Activated T-helper 1 cell treated with anti-CD3 and anti-CD28 coated beads, Interleukin-2, amount 50 U/mL, for 16 hours (primary cell): ENCODE measurements at places on chromosomes 16 and 17.
A peak's percentile ranks its signal among the peaks of the same experiment; 100 is the strongest.

- no peak for DNase-seq
These were observed 9.5 kb upstream of the PCTP start for GRCh38 chr17:55741356-55741700.

DNA sequence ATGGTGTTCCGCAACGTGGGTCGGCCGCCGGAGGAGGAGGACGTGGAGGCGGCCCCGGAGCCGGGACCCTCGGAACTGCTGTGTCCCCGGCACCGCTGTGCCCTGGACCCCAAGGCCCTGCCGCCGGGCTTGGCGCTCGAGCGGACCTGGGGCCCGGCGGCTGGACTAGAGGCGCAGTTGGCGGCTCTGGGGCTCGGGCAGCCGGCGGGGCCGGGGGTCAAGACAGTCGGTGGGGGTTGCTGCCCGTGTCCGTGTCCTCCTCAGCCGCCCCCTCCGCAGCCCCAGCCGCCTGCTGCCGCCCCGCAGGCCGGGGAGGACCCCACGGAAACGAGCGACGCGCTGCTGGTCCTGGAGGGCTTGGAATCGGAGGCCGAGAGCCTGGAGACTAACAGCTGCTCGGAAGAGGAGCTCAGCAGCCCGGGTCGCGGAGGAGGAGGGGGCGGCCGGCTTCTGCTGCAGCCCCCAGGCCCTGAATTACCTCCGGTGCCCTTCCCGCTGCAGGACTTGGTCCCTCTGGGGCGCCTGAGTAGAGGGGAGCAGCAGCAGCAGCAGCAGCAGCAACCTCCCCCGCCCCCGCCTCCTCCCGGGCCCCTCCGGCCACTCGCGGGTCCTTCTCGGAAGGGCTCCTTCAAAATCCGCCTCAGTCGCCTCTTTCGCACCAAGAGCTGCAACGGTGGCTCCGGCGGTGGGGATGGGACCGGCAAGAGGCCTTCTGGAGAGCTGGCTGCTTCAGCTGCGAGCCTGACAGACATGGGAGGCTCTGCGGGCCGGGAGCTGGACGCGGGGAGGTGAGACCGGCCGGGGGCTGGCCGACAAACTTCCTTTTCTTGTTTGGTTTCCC lies 821 bp downstream of the SOCS7 start:
- DNase-seq, result no peak

DNA sequence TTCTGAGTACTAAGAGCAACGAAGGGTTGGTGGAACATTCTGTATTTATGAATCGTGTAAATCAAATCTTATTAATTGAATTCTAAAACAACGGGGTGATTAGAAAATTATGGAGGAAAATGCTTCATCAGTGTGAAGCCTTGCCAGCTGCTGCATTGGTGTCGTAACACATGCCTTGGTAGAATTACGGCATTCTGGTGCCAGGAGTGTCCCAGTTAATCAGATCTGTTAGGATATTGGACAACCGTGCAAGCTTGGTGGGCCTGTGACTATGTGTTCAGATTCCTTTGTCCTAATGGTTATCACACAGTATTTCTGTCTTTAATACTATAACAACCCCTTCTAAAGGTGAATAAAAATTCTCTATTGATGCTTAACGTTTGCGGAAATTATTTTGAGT lies 44.2 kb upstream of the TANC2 start:
- DNase-seq, result no peak

DNA sequence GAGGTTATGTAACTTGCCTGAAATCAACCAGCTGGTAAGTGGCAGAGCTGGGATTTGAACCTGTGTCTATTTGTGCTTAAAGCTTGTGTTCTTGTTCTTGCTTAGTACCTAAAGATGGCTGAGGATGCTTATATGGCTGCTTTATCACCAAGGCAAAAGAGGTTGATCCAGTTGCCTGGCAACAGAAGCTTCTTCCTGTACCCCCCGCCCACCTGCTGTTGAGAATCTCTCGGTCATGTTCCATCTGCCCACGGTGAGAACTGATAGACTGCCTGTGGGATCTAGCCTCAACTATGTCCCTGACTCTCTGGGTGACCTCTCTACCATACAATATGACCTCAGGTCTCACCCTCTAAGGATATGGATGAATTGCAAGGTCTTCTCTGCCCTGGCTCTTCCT lies 60.7 kb downstream of the ABCC6 start:
- no peak for DNase-seq

- DNase-seq, result no peak
These were observed 2.4 kb downstream of the SLC25A35 start for GRCh38 chr17:8292639-8293395.

DNA sequence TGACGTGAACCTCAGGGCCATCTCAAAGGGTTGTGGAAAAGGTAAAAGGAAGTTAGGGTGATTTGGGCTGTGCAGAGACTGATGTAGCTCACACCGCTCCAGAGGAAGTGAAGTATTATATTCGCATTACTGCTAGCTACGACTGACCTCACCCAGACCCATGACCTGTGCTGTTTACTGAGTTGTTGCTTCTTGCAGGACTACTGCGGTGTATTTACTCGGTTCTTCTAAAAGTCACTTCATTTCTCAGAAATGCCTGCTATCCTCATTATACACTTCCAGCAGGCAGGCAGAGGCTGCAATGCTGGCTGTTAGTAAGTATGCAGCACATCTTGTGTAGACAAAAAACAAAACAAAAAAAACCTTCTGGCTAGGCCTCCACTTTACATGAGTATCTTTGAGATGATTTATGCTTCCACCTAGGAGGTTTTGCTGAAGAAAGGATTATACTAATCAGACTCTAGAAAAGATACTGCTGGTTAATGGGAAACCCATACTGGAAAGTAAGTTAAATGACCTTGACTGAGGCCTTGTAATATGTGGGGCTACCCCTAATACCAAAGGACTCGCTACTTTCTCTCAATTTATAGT lies 76.0 kb downstream of the CREBBP start:
- no peak for DNase-seq

GRCh38 chr16:35733278-35733965 lies 2274.0 kb downstream of the TP53TG3F start:
- DNase-seq, result no peak

DNA sequence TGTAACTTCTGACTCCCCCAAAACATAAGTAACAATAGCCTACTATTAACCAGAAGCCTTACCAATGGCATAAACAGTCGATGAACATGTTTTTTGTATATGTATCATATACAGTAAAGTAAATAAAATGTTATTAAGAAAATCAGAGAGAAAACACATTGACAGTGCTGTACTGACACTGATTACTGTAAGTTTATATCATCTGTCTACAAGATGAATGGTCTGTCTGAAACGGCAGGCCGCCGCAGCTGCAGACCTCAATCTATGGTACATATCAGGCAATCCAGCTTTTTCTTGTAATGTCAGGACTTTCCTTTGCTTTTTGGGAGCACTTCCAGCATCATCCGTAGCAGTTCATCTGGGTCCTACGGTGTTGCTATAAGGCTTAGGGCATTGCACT lies 44.2 kb upstream of the RPH3AL start:
- DNase-seq, result no peak

DNA sequence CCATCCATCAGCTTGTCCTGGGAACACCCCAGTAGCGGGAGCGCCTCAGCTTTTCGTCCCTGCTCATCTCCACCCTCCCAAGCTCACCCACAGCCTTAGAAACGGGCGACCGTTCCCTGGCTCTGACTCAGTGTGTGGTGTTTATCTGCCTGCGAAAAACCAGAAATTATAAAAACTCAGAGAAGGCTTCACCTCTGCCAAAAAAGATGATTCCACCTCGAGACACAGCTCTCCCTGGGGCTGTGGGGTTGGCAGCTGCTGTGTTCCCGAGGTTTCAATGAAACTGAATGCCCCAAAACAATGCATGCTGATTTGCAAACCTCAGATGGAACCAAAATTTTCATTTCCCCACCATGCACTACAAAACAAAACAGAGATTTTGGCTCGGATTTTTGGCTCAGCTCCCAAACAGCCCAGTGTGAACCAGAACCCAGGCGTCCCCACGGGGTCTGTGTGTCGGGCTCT lies 62.4 kb upstream of the MED9 start:
- DNase-seq, result no peak

GRCh38 chr16:61823326-61823725 lies 212.9 kb downstream of the CDH8 start:
- no peak for DNase-seq

DNA sequence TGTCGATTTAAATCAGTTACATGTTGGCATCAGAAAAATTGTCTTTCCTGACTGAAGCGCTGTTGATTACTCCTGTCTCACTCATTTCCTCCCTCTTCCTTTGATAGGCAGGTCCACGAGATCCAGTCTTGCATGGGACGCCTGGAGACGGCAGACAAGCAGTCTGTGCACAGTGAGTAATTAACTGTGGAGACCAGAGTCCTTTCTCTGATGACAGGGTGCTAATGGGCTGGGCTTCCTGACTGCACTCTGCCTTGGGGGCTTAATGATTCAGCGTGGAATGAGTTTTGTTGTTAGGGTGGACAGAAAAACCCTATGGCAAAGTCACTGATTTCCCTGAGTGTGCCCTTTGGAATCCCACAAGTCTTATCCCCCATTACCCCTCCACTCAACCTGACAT lies 6.5 kb downstream of the GOSR2 start:
- DNase-seq, result no peak

GRCh38 chr17:2214929-2215615 lies 88.5 kb downstream of the SMG6 start:
- no peak for DNase-seq

DNA sequence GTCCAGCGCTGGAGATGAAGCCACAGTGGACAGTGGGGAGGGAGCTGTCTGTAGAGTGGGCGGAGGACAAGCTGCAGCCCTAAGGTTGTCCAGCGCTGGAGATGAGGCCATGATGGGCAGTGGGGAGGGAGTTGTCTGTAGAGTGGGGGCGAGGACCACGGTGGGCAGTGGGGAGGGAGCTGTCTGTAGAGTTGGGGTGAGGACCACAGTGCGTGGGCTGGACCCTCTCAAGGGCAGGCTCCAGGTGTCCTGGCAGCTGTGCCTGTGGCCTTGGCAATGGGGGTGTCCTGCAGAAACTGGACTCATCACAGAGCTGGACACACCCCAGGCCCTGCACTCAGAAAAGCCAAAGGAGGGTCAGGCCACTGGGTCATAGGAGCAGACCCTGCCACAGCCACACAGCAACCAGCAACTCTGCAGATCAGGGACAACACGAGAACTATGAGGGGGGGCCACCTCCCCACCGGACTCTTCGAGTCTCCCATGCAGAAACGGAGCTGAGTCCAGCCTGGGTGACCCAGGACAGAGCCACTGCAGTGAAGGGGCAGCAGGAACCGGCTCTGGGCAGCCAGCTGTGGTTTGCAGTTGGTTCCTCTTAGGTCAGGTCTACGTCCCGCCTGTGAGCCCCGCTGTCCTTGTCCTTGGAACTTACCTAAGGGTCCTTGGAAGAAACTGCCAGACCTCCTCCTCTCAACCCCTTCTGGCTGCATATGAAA lies 33.4 kb upstream of the CBFA2T3 start:
- DNase-seq, result no peak

DNA sequence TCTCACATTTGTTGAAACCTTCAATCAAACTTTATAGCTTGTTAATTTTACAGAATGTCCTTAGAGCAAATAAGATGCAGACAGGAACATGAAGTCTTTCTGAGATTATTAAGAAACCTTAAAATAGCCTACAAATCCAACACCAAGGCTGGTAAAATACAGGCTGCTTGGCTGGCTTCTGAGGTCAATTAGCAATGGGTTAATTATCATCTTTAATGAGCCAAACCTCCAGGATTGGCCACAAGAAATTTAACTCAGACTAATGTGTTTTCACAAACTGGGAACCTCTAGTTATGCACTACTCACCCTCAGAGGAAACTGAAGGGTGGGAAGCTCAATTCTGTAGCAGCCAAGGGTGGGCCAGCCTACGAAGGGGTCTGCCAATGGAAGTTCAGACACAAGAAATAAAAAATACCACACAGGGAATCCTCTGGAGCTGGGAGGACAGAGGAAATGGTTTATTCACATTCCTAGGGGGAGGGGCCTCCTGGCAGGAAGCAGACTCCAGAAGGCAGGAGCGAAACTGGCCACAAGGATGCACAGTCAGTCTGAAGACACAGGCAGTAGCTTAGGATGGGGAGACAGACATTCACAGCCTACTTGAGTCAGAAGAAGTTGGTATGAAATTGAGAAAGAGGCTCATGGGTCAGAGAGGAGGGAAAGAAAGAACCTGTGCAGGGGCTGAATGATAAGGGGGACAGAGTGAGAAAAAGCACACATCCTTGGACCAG lies 36.1 kb downstream of the HIC1 start:
- no peak for DNase-seq

- DNase-seq, result peak; percentile 44
These were observed 1.8 kb upstream of the CISD3 start for GRCh38 chr17:38728290-38728831.

GRCh38 chr16:50263940-50264929 lies 2.1 kb upstream of the ADCY7 start:
- no peak for DNase-seq
